Chondrocyte (in vitro differentiated cells): ENCODE measurements at places on chromosomes 3 and 15. TPM values are rescaled to one million over a fixed set of nuclear protein-coding genes. Genes with fewer than 3 reads are reported as not detected.

DLL4 gene
- total RNA-seq = 0.36 to 0.45 TPM in 2 of 3 replicates, not detected in the other

MAPK6 gene
- 45.2 to 60.1 TPM (median 59.0 TPM) in 3 replicates for total RNA-seq

- H3K27ac ChIP-seq = peak overlapping the region; percentile 85
- no peak for DNase-seq
- H3K27me3 ChIP-seq = no peaks in the 10 kb centered on the region
- H3K36me3 ChIP-seq = peaks cover 9% of the 10 kb centered on the region
- no peak overlapping the region for H3K4me3 ChIP-seq
Observed at GRCh38 chr3:128112357-128112968, 11.1 kb downstream of the RUVBL1 start.

DNA sequence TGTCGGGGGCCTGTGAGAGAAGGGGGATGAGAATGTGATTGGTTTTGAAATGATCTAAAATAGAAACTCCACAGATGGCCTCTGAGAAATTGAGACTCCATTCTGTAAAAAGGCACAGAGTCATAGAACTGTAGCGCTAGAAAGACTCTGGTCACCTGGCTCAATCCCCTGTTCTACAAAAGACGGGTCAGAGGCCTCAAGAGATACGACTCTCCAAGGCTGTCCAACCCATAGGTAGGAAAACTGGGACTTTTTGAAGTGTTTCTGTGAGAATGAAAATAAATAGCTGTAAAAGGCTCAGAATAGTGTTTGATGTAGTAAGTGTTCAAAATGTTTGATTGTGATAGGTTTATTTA, 11.7 kb upstream of the TMC3 start:
- H3K27ac ChIP-seq = no peak overlapping the region
- H3K4me3 ChIP-seq = no peak overlapping the region
- H3K27me3 ChIP-seq = peaks cover 3% of the 10 kb centered on the region
- no peaks in the 10 kb centered on the region for H3K4me1 ChIP-seq
- H3K36me3 ChIP-seq = no peaks in the 10 kb centered on the region

LYZL4 gene
- total RNA-seq = not detected in 3 replicates

ARNT2 gene
- 20.2 to 30.7 TPM (median 22.3 TPM) in 3 replicates for total RNA-seq

- no peak overlapping the region for H3K27ac ChIP-seq
- peaks cover 2% of the 10 kb centered on the region for H3K36me3 ChIP-seq
- peaks cover 5% of the 10 kb centered on the region for H3K27me3 ChIP-seq
- peak overlapping the region; percentile 82 for H3K4me3 ChIP-seq
- DNase-seq = no peak
Observed at GRCh38 chr3:124584552-124585391, 145.5 kb upstream of the UMPS start.

- no peak for DNase-seq
- no peak overlapping the region for H3K27ac ChIP-seq
- no peaks in the 10 kb centered on the region for H3K36me3 ChIP-seq
Observed at GRCh38 chr15:35448294-35448693, 97.7 kb downstream of the DPH6 start.

DNA sequence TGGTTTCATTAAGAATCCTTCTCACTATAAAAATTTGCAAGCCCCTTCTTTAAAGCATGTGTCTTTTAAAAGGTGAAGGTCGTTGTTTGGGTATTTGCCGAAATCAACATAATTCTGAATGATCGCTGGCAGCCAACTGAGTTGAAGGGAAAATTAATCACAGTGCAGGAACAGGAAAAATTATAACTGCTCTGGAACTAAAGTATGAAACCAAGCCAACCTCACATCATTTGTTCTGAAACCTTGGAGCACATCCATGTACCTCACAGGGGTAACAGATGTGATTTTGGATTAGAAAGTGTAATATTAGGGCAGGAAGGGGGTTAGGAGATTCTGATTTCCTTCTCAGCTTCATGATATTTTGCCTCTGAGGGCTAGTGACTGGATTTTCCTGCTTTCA, 52.2 kb upstream of the PTX3 start:
- no peak overlapping the region for H3K27ac ChIP-seq
- no peak for DNase-seq
- no peaks in the 10 kb centered on the region for H3K27me3 ChIP-seq

ITPKA gene
- total RNA-seq = 0.32 to 0.36 TPM in 2 of 3 replicates, not detected in the other

SCAMP5 gene
- total RNA-seq = 20.6 to 29.3 TPM (median 22.4 TPM) in 3 replicates

P2RY14 gene
- not detected in 3 replicates for total RNA-seq

TMEM207 gene
- not detected in 3 replicates for total RNA-seq

TMC3 gene
- not detected in 3 replicates for total RNA-seq

- no peaks in the 10 kb centered on the region for H3K4me1 ChIP-seq
- H3K4me3 ChIP-seq = no peak overlapping the region
- H3K27ac ChIP-seq = no peak overlapping the region
- H3K27me3 ChIP-seq = no peaks in the 10 kb centered on the region
- H3K36me3 ChIP-seq = no peaks in the 10 kb centered on the region
Observed at GRCh38 chr3:95177096-95177495, 1114.2 kb downstream of the NSUN3 start.

USP50 gene
- 0.35 to 0.85 TPM (median 0.56 TPM) in 3 replicates for total RNA-seq

- no peak overlapping the region for H3K4me3 ChIP-seq
- H3K27ac ChIP-seq = no peak overlapping the region
- no peaks in the 10 kb centered on the region for H3K36me3 ChIP-seq
- no peak for DNase-seq
- peaks cover 1% of the 10 kb centered on the region for H3K27me3 ChIP-seq
Observed at GRCh38 chr3:103166890-103167289, 732.1 kb downstream of the ZPLD1 start.

DNA sequence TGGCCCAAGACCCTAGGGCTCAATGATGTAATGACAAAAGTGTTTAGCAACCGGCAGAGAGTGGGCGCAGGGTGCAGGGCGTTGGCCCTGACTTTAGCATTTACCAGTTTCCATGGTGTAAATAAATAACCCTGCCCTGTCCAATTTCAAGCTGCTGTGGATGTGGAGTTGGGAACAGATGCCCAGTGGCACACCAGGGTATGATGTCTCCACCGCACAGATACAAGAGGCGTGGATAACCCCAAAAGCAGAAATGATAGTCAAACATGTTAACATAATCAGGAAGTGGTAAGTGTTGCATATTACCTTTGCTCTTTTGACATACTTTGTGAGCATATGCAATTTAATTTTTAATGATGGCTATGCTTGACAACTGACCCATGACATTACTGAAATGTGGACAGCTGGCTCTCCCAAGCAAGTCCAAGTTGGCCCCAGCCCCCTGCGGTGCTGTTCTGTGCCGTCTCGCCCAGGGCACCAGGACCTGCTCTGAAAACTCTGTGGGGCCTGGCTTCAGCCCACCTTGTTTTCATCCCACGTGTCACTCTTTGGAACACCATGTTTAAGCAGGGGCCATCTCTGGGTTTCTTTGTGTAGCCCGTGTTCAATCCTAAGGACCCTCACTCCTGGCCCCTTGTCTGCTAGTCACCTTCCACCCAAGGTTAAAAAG, 10.8 kb upstream of the ANPEP start:
- no peak overlapping the region for H3K4me3 ChIP-seq
- H3K27me3 ChIP-seq = no peaks in the 10 kb centered on the region
- H3K4me1 ChIP-seq = peaks cover 56% of the 10 kb centered on the region

GRCh38 chr3:186182850-186183249, 74.0 kb upstream of the ETV5 start:
- H3K4me1 ChIP-seq = no peaks in the 10 kb centered on the region
- peaks cover 14% of the 10 kb centered on the region for H3K27me3 ChIP-seq
- no peak for DNase-seq
- no peak overlapping the region for H3K27ac ChIP-seq
- peaks cover 5% of the 10 kb centered on the region for H3K36me3 ChIP-seq

DNA sequence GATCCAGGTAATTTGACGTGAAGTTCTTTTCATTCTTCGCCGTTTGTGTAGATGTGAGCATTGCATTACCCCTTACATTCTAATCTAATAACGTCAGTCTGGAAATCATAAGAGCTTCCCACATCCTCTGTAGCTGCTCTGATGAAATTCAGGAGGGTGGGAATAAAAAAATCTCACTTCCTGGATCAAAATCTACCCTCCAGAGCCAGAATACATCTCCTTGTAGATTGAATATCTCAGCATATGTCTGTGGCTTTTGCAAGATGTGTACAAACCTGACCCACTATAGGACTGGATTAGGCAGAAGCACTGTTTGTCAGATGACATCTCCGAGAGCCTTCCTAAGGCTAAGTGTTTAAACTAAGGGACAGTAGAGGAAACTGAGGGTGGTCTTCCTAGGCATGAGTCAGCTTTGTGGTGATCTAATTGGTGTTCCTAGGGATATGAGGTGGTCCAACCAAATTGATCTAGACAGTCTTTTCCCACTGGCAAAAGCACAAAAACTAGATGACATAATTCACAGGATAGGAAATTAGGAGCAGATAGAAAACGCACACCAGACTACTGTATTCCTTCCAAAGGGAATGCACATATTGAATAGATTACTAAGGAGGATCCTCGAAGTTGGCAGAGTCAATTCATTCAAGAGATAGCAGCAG, 216.3 kb upstream of the LRTM1 start:
- H3K4me3 ChIP-seq = no peak overlapping the region
- no peaks in the 10 kb centered on the region for H3K36me3 ChIP-seq
- peaks cover 12% of the 10 kb centered on the region for H3K4me1 ChIP-seq
- no peaks in the 10 kb centered on the region for H3K27me3 ChIP-seq
- H3K27ac ChIP-seq = no peak overlapping the region

NEK4 gene
- 11.3 to 15.6 TPM (median 11.6 TPM) in 3 replicates for total RNA-seq

PCSK6 gene
- total RNA-seq = 0.40 to 2.0 TPM (median 1.4 TPM) in 3 replicates

- H3K27ac ChIP-seq = no peak overlapping the region
- no peaks in the 10 kb centered on the region for H3K36me3 ChIP-seq
- DNase-seq = no peak
- H3K4me1 ChIP-seq = peaks cover 56% of the 10 kb centered on the region
- H3K4me3 ChIP-seq = no peak overlapping the region
Observed at GRCh38 chr3:169239756-169240155, 423.8 kb downstream of the MECOM start.

DNA sequence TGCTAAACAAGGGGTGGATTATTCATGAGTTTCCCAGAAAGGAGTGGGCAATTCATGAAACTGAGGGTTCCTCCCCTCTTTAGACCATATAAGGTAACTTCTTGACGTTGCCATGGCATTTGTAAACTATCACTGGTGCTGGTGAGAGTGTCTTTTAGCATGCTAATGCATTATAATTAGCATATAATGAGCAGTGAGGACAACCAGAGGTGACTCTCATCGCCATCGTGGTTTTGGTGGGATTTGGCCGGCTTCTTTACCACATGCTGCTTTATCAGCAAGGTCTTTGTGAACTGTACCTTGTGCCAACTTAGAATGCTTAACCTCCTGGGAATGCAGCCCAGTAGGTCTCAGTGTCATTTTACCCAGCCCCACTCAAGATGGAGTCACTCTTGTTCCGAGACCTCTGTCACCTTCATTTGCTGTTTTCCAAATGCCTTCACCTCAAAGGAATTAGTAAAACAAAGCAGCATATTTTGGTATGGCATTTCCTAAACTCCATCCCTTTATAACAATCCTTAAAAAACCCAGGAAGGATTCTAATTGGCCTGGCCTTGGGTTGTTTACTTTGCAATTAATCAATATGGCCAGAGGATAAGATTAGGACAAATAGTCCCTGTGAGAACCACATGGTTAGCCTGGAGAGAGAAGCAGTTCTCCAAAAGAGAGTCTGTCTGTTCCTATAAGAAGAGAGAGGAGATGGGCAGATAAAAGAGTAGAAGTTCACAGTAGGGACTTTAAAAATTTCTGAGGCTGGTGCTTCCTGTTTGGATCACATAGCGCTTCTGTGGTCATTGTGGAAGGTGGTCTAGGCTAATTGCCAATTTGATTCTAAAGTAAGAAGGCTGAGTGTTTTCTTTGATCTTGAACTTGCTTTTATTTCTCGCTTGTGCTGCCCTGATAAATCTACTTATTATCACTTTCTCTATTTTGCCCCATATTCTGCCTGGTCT, 155.2 kb upstream of the EOMES start:
- H3K27ac ChIP-seq = no peak overlapping the region
- DNase-seq = no peak

GRCh38 chr3:61936344-61936937, 375.1 kb downstream of the PTPRG start:
- no peak for DNase-seq
- no peak overlapping the region for H3K27ac ChIP-seq
- H3K27me3 ChIP-seq = no peaks in the 10 kb centered on the region
- no peak overlapping the region for H3K4me3 ChIP-seq
- peaks cover 9% of the 10 kb centered on the region for H3K36me3 ChIP-seq
- no peaks in the 10 kb centered on the region for H3K4me1 ChIP-seq

- no peak overlapping the region for H3K4me3 ChIP-seq
- no peaks in the 10 kb centered on the region for H3K27me3 ChIP-seq
- DNase-seq = no peak
- no peak overlapping the region for H3K27ac ChIP-seq
- peaks cover 29% of the 10 kb centered on the region for H3K4me1 ChIP-seq
Observed at GRCh38 chr15:38860253-38860652, 295.6 kb upstream of the RASGRP1 start.
